ENCODE measurements at places on chromosomes 3 and 15.
A peak's percentile ranks its signal among the peaks of the same experiment; 100 is the strongest.

GRCh38 chr15:79164043-79164442 lies 73.5 kb upstream of the RASGRF1 start:
- no peak for DNase-seq

DNA sequence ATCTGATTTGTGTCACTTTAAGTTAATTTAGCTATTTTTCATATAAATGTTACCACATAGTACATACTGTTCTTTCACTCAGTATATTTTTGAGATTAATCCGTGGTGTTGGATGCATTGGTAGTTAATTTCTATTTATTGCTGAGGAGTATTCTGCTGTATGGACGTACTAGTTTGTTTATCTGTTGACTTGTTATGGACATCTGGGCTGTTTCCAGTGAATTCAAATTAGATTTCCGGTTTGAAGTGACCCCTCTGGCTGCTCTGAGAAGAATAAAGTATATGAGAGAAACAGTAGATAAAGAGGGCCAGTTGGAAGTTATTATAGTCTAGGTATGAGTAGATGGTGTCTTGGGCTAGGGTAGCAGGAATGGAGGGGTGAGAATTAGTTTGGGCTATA lies 15.6 kb downstream of the KAT2B start:
- DNase-seq = no peak

DNA sequence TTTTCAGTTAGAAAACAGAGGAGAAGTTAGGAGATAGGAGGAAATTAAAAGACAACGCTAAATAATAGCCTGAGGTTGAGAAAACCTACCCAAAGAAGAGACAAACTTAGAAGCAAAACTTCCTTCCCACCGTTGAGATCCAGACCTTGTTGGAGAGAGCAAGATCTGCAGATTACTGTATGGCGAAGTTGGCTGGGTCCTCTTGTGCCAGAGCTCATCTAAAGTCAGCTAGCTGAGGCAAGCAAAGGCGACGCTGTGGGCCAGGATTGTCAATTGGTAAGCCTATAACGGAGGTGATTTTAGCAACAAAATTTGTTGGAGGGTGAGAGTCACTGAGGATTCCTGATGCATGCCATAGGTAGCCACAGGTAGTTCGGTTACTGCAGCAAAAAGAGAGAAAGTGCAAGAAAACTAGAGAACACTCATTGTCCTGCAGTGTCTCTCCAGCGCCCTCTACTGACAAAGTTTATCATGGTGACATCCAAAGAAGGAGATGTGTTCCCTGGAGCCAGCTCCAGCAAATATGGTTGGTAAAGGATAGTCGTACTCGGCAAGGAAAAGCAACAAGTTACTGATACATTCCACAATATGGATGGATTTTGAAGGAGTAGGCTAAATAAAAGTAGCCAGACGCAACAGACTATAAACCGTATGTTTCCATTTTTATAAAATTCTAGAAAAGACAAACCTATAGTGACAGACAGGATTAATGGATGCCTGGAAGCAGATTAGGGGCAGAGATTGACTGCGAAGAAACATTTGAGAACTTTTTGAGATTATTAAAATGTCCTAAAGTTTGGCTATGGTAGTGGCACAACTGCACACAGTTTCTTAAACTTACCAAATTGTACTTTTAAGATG lies 9.8 kb upstream of the OR5K4 start:
- peak; percentile 53 for DNase-seq

DNA sequence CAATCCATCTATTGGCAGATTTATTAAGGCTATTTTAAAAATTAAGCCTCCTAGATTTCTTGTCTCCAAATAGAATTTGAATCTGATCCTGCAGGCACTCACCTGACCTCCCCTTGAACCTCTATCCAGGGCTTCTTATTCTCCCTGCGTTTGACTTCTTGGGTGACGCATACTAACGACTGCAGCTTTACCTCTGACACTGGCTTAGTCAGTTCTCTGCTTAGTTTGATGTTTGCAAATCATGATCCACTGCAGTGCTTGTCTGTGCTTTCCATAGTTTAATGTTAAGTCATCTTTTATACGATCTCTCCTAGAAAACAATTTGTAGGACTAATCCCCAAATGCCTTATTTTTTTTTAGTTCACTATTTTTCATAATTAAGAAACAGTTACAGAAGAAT lies 233.1 kb downstream of the ROBO1 start:
- DNase-seq = peak; percentile 14

DNA sequence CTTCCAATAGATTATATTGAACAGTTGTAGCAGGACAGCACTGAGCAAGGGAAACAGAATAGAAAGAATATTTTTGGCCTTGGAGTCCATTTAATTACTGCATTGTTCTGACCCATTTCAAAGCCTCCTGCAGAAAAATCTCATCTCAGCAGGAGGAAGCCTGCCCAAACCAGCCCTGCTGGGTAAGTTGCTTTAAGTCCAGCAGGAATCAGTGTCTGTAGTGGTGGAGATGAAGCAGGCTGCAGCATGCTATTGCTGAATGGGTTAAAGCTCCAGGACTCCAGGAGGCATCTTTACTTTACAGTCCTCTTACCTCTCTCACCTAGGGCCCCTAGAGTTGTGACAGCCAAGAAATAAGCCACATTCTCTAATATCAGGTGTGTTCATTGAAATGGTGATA lies 380.3 kb upstream of the THBS1 start:
- no peak for DNase-seq

DNA sequence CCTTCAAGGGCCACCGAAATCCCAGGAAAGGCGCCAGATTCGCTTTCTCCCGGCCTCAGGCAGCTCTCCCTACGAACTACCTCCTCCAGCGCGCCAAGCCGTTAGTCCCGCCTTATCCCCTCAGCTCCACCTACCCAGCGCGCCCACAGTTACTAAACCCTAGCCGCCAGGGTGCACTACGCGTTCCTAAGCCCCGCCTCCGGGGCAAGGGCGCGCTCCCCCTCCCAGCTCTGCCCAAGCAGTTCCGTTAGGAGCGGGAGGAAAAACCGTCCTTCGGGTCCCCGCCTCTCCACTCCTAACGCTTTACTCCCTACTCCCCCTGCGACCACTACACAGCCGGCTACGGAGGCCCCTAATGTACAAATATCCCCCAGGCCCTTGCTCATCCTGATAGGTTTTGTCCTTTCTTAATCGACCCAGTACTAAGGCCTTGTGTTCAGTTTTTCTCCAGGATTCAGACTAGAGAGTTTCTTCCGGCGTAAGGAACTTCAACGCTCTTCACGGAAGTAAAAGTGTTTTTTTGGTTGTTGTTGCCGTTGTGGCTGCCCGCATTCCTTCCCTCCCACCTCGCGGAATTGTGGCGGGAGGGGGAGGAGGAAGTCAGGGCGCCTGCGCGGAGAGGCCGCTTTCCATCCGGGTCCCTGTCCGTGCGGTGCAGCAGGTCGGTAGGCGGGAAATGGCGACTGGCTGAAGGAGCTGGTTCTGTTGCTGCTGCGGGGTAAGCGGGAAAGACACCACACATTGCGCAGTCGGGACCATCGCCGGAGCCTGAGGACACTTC lies at the start of gene CTDSPL2:
Gene CTDSPL2 (plus strand): TSS at position 655 of the 781 bp plus-strand sequence. CDS start 31,386 bp downstream, outside the sequence.
- peak; percentile 100 for DNase-seq

GRCh38 chr3:9345041-9345440 lies 17.8 kb upstream of the THUMPD3 start:
- DNase-seq = no peak

DNA sequence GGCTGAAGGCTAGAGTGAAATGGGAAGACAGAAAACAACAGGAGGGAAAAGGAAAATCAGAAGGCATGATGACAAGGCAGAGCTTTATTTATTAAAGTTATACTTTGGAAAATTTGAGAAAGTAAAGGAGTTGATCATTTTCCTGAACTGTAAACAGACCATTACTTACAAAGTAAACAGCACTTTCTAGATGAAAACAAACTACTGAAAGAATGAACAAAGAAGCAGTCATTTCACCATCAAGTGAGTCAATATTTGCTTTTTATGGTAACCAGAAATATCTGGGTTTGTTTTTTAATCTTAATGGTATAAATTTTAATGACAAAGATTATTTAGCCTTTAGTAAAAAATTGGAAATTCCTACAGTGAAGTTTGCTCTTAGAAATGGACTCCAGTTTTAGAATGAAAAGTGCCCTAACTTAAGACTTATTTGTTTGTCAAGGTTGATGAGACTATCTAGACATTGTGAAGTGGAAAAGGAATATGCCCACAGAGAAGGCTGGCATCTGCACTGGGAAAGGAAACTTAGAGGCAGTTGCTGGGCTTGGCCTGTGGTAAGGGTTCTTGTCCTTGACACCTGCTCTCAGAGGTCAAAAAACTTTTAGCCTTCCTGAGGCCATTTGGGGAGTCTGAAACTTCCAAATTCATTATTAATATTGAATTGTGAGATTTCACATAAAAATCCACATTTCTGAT lies 47.2 kb downstream of the SPTSSB start:
- DNase-seq = no peak

DNA sequence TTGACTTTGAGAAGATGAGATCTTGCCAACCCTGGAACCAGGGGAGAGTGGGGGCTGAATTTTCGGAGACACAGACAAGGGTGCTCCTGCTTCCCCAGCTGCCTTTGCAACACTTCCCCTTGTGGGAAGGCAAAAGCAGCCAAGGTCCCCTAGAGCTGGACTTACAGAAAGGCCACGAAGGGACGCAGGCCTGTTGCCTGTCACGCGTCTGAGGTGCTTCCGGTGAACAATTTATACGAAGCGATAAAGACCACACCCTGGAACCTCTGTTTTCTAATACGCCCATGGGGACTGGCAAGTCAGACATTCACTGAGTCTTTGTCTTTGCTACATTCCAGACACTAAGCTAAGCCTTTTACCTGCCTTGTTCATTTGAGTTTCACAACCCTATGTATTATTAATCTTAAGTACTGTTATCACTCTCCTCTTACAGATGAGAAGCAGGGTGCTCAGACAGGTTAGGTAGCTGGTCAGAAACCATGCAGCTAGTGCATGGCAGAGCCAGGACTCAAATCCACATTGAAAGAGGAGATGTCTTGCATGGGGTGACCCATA lies 13.2 kb downstream of the MEGF11 start:
- no peak for DNase-seq

DNA sequence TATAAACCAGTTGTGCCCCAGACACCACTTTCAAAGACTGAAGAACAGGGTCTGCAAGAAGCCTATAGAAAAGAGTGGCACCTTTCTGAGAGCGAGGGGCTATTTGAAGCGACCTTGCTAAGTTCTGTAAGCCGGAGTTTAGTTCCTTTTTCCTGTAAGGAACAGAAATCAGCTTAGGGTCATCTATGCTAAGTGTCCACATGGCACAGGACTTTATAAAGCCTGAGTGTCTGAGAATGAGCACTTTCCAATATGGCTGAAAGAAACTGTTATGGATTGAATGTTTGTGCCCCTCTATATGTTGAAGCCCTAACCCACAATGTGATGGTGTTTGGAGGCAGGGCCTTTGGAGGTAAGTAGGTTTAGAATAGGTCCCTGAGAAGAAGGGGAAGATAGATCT lies 4.0 kb upstream of the A4GNT start:
- DNase-seq = no peak

DNA sequence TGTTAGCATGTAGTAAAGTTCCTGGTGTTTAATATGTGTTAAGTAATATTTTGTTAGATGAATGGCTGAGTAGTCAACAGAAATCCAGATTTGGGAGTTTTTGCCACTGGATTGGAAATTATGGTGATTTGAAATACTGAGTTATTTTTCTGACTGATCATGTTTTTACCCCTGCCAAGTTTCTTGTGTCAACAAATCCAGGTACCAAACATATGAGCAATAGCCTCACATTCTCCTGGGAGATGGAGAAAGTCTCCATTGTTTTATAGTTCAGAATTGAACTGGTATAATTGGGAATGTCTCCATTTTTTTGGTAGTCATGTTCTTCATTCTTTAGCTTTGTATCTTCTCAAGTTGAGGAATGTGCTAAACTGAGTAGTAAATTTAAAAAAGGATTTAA lies 767.2 kb upstream of the LMCD1 start:
- no peak for DNase-seq

GRCh38 chr15:49686599-49686998 lies 65.8 kb downstream of the DTWD1 start:
- DNase-seq = peak; percentile 21

DNA sequence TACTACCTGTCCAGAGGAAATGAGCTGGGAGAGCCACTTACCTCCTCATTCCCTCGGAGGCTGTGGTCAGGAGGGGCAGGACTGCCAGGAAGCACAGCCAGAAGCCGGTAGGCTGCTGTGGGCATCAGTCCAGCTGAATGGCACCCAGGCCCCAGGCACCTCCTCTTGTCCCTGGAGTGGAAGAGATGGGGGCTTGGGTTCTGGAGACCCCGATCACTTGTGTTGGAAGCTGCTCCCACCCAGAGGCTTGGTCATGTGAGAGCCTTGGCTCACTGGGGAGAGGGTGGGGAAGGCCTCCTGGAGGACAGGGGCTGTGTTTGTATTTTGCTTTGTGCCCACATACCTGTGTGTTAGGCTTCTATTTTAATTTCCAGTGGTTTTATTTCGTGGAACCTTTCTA lies 261.9 kb downstream of the GABRG3 start:
- DNase-seq = no peak

- peak; percentile 22 for DNase-seq
These were observed 129.8 kb downstream of the PPM1L start for GRCh38 chr3:160885791-160886286.

DNA sequence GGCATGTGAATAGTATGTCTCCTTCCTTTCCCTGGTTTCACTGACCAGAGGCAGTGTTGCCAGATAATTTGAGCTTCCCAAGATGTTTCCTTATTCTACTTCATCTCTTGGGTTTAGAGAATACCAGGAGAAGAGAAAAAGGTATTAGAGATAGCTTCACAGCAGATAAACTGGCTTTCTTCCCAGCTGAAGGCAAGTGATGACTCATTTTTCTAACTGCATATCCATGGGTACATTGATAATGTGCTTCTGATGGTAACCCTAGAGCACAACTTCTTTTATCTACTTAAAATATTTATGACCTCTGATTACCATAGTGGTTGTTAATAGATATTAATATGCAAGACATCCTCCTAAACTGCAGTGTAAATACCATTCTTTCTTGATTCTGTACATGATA lies 34.6 kb upstream of the CMTM8 start:
- peak; percentile 47 for DNase-seq

GRCh38 chr3:114092151-114093015 lies 35.8 kb downstream of the QTRT2 start:
- peak; percentile 37 for DNase-seq

DNA sequence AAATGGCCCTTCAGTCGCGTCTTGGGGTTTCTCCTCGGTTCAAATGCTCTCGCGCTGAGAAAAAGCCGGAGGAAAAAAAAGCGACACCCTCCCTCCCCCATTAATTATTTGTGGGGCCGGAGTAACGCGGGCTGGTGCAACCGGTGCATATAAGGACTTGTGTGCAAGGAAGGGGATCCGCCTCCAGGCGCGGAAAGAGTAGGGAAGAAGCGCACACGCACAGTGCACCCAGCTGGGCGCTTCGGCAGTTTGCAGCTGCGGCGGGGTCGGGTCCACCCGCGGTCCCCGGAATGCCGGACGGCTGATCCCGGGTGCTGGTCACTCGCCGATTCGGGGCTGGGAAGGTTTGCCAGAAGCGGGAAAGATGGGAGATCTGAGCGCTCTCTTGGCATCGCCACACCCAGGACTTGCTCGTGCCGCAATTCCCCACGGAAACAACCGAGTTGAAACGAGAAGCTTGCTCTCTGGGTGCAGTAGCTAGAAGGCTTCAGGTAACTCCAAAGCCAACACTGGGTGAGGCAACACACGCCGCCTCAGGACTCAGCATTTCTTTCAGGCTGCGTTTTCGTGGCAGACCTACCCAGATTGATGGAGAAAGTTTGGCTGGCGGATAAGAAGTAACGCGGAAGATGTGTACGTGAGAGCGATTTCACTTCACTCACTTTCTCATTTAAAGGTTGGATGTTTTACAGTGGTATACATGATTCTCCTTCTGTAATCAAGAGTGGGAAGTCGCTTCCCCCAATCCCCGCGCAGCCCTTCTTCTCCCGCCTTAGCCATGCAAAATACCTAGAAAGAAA lies 720 bp upstream of the TNIK start:
- DNase-seq = peak; percentile 58

All from GM23248 (cell line).